ENCODE measurements at places on chromosomes 3 and 15. TPM values are rescaled to one million over a fixed set of nuclear protein-coding genes. Genes with fewer than 3 reads are reported as not detected.
A peak's percentile ranks its signal among the peaks of the same experiment; 100 is the strongest.

GRCh38 chr15:77021088-77021481, 26.2 kb downstream of the PSTPIP1 start:
- no peak for DNase-seq

- DNase-seq = no peak
These were observed 28.8 kb downstream of the NBEAL2 start for GRCh38 chr3:47008234-47008796.

- no peak for DNase-seq
These were observed 315.6 kb upstream of the ATP10A start for GRCh38 chr15:26178640-26179220.

DNA sequence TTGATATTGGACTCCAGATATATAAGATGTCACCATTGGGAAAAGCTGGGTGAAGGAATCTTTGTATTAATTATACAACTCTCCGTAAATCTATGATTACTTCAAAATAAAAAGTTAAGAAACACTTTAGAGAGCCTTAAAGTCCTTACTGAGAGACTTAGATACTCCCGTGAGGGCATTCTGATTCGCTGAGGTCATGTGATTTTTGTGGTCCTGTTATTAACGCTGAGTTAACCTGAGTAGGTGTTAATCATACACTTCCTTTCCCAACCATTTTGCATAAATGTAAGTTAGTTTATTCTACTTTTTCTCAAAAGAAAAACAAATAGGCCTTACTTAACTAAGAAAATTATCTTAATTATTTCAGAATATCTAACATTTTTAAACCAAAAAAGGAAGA, 67.1 kb upstream of the LMOD3 start:
- DNase-seq = no peak

The CILP gene
- total RNA-seq = 0.03 TPM

- DNase-seq = peak; percentile 93
These were observed 34.3 kb upstream of the PLSCR2 start for GRCh38 chr3:146503461-146504202.

The ROBO2 gene
- not detected for total RNA-seq

GRCh38 chr3:29301332-29302019, 20.6 kb downstream of the RBMS3 start:
- DNase-seq = no peak

The SCN11A gene
- total RNA-seq = not detected

GRCh38 chr3:193168931-193169330, 72.1 kb upstream of the PLAAT1 start:
- DNase-seq = no peak

- no peak for DNase-seq
These were observed 152.6 kb downstream of the SCAPER start for GRCh38 chr15:76752549-76752948.

- peak; percentile 88 for DNase-seq
These were observed 34.0 kb downstream of the LYZL4 start for GRCh38 chr3:42376344-42376798.

The ITIH1 gene
- not detected for total RNA-seq

DNA sequence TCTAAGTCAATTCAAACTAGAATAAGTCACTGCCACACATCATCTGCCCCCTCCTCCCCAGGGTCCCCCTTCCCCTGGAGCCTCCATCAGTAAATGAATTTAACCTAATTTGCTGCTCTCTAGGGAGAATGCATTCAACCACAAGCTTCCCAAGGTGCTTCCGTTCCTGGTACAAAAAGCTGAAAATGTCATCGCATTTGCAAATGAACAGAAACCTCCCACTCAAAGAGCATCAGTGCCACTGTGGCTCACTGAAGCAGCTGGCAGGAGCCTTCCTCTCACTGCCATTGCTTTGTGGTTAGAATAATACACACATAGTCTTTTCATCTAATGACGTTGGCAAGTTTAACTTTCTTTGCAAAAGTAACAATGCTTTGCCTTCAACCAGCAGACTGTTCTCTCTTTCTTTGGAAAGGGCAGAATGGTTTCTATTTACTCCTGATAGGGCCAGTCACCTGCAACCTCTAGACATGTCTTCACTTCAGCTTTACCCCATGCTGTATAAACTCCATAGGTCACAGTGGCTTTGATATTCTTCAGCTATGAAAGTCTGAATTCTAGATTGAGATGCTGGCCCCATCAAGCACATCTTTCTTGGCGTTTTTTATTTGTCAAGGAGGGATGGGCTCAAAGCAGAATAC, 238.1 kb downstream of the CPNE4 start:
- DNase-seq = no peak

DNA sequence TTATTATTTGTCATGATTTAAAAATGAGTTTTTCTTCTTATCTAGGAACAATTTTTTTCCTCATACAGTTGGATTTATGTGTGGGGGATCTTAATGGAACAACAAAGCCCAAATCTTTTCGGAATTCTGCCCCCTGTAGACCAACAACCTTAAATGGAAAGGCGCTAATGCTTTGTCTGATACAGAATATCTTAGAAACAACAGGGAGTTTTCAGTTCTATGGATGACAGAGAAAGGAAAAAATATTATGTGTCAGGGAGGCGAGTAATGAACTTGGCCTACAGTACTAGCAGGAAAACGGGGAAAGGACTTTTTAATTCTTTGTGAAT, 592 bp downstream of the MOBP start:
- DNase-seq = no peak

The GOLGA8S gene
- total RNA-seq = not detected

- no peak for DNase-seq
These were observed 403.5 kb downstream of the DIPK2A start for GRCh38 chr3:144375088-144375487.

- DNase-seq = no peak
These were observed 167.6 kb downstream of the RAB11A start for GRCh38 chr15:66036859-66037258.

DNA sequence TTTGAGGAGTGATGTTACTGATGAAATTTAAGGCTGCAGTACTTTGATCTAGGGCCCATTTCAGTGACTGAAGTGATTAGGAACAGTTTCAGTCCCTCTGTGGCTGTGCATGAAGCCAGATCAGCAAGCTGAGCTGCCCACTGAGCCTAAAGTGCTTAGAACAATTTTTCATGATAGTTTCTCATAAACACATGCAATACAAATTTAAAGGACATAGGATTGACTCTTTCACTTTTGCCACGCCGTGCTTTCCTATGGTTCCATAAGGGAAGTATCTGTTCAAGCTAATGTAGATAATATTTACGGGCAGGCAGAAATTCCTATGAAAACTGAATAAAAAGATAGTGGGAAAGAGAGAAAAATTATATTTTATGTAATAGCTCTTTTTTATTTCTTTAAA, 10.6 kb downstream of the ANKUB1 start:
- DNase-seq = no peak

The SPATA12 gene
- total RNA-seq = 0.34 TPM

GRCh38 chr3:105906345-105906744, 37.5 kb upstream of the CBLB start:
- no peak for DNase-seq

GRCh38 chr3:155032918-155033317, 47.2 kb upstream of the MME start:
- no peak for DNase-seq

GRCh38 chr3:69130689-69131088, 8.3 kb upstream of the LMOD3 start:
- no peak for DNase-seq

DNA sequence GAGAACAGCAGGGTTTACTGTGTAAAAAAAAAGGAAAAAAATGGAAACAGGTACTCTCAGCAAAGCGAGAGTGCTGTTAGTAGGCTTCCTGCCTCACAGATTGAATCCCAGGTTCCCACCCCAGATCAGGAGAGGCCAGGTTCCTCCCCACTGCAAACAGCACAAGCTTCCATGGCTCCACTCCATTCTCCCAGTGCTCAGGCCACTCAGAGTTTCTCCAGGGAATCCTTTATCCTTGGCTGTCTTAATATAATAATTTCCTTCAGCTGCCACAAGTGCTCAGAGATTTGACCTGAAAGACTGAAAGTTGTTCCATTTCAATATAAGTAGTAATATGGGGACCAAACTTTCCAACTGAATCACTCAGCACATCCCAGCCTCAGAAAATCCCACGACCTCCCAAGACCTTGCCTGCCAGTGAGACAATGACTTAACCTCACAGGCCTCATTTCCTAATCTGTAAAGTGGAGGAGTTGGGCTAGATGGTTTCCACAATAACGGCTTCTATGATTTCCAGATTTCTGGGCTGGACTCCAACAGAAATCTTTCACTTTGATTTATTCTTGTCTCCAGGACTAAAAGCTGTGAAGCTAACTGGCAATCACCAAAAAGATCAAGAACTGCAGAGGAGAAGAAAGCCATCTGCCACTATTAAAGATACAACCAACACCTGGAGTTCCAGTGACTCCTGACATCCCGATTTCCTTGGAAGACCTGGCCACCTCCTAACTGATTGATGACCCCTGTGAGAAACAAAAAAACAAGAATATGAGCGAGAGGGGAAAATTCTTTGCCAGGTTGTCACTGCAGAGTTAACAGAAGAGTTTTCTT, 289.5 kb downstream of the NEK10 start:
- no peak for DNase-seq

DNA sequence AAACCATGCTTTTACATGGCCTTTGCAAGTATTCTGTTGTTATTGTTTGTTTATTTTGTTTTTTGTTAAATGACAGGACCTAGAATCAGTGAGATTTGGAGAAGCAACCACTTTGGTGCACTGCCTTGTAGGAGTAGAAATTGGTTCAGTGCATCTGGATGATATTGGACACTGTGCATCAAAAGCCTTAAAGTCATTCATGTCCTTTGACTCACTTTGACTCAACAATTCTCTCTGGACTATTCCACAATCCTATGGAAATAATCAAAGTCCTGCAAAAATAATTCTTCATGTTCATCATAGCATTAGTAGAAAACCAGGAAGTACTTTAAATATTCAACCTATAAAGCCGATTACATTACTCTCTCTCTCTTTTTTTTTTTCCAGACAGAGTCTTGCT, 224.8 kb downstream of the ABHD5 start:
- no peak for DNase-seq

GRCh38 chr3:64185436-64185835, 39.8 kb downstream of the PRICKLE2 start:
- no peak for DNase-seq

GRCh38 chr3:56990641-56991015, 69.8 kb upstream of the SPATA12 start:
- DNase-seq = no peak

DNA sequence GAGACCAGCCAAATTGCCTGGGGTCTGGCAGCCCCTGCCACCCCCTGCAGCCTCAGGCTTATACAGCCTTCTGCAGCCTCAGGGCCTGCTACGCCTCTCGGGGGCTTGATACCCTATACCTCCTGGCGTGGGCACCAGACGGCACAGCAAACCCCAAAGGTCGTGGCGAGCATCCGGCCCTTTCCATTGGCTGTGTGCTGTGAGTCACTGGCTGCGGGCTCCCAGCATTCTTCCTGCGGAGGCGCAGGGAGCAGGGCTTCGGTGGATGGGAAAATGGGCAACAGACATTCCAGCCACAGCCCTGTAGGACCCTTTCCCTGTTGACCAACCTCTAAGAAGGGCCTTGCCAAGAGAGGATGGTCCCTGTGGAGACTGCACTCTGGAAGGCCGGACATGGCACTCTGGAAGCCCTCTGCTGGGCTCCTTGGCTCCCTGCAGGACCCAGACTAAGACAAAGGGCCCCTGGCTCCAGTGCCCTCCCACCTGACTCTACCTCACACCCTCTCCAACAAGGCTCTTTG, 59.6 kb downstream of the ITGA11 start:
- peak; percentile 91 for DNase-seq

DNA sequence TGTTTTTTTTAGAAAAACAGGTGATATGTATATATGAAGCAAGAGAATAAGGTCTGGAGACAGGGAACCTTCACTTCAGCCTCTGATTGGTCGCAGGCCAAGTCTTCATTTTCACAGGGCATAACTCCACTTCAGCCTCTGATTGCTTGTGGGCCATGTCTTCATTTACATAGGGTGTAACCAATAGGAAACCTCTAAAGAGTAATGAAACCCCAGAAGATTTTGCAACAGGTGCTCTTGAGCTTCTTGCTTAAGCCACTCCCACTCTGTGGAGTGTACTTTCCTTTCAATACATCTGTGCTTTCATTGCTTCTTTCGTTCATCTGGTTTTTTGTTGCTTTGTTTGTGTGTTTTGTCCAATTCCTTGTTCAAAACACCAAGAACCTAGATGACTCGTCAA, 22.6 kb upstream of the SCG3 start:
- DNase-seq = no peak

GRCh38 chr3:162193148-162194095, 696.8 kb downstream of the OTOL1 start:
- DNase-seq = no peak

GRCh38 chr15:74825866-74826265, 561 bp upstream of the CPLX3 start:
- DNase-seq = no peak

DNA sequence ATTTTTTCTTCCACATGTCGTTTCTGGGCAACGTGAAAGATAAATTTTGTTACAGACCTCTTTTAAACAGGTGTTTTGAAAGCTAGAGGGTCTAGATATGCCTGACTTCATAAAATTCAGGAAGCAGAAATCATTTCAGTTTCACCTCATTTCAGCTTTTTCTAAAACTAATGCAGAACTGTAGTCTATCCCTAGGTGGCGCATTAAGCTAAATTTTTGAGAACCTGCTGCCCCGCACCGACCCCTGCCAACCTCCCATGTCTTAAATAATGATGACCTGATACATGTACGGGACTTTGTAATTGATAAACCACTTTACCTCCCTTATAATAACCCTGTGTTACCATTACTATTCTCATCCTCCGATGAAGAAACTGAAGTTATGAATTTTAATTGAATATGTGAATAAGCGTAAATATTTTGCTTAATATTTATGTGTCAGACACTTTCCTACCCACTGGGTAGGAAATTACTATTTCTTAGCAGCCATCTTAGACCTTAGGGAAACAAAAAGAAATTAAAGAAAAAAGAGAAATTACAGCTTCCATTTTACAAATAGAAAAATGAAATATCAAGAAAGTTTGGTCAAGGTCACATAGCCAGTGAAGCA, 78.7 kb upstream of the GCNT3 start:
- DNase-seq = peak; percentile 24

The CCR8 gene
- total RNA-seq = not detected

DNA sequence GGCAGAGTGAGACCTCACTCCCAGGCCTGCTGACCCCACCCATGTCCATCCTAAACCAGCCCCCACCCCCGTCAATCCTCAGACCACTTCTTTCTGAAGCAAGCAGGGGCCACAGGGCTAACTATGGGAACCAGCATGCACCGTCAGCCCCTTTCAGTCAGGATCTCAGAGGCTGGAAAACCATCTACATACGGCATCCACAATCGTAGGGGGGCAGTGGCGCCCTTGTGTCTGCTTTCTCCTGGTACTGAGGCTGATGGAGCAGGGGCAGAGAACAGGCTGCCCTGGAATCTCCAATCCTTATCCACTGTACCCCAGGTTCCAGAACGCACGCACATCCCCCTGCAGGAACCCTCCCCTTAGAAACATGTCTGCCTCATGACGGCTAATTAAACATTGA, 56.6 kb downstream of the XXYLT1 start:
- no peak for DNase-seq

The HYAL1 gene
- total RNA-seq = 0.06 TPM

GRCh38 chr3:164748626-164749025, 329.7 kb downstream of the SI start:
- no peak for DNase-seq

GRCh38 chr3:108088146-108088545, 2.7 kb downstream of the CD47 start:
- no peak for DNase-seq

The CD86 gene
- total RNA-seq = 0.15 TPM

- DNase-seq = no peak
These were observed 20.7 kb upstream of the ISLR2 start for GRCh38 chr15:74109713-74110112.

GRCh38 chr3:186194451-186194811, 85.5 kb upstream of the ETV5 start:
- DNase-seq = no peak
